Stimulated activated CD4-positive, alpha-beta T cell treated with anti-CD3 and anti-CD28 coated beads, Interleukin-2, amount 100 ng/mL, for 48 hours (primary cell): ENCODE measurements at places on chromosomes 5 and 9.

DNA sequence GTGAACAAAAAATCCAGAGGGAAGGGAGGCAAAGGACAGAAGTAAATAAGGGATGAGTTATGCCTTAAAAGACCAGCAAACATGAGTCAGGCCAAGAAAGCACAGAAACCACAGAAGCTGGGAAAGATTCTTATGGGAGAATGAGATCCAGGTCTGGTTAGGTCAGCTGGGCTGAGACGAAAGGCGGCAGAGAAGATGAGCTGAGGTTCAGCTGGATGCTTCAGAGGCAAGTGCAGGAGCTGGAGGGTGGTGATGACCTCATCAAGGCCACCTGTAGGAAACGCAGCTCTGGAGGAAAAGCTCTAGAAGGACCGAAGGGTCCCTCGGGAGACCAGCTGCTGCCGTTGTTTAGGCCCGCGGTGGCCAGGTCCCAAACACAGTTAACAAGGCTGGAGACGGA is 152.0 kb downstream of the MYO10 start:
- DNase-seq = no peak

DNA sequence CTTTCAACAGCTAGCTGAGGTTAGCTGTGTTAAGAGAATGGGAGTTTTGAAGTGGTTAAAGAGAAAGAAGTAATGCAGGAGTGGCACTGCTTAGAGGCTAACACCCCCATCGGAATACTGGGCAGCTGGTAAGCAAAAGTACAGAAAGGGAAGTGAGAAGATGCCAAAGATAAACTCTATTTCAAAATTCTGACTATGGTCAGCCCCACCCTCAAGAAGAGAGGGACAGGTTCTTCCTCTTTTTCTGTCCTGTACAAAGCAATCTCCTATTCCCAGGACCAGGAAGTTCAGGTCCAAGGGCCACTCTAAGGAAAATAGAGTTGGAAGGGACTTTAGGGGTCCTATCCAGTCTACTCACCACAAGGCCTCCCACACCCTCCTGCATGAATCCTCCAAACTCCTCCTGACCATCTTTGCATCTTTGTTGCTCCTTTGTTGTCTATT is 45.9 kb upstream of the JAK2 start:
- DNase-seq = no peak

- no peak for DNase-seq
Observed at GRCh38 chr9:27933210-27934025, 360.1 kb upstream of the C9orf72 start.

GRCh38 chr5:1192971-1193590 is 8.3 kb upstream of the SLC6A19 start:
- no peak for DNase-seq

DNA sequence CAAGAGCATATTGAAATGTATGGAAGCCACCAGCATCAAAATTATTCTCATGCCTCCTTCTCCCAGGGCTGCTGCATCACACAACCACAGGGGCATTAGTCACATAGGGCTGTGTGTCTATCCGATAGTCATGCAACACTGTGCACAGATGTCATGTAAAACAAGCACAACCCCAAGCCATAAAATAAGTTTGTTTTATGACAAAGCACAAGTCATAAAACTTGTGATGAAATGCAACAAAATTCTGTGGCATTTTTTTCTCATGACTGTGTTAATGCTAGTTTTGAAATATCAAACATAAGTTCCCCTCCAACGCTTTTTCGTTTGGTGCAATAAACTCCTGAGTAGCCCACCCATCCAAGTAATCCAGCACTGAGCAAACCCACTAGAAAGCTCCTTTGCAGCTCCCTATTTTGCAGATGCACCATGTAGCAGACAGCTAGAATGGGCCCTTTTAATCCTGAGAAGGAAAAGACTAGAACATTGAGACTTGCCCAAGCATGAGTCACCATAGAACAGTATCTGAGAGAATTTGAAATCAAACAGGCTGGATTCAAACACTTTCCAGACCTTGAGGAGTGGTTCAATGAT is 93.3 kb upstream of the ZNF366 start:
- no peak for DNase-seq

DNA sequence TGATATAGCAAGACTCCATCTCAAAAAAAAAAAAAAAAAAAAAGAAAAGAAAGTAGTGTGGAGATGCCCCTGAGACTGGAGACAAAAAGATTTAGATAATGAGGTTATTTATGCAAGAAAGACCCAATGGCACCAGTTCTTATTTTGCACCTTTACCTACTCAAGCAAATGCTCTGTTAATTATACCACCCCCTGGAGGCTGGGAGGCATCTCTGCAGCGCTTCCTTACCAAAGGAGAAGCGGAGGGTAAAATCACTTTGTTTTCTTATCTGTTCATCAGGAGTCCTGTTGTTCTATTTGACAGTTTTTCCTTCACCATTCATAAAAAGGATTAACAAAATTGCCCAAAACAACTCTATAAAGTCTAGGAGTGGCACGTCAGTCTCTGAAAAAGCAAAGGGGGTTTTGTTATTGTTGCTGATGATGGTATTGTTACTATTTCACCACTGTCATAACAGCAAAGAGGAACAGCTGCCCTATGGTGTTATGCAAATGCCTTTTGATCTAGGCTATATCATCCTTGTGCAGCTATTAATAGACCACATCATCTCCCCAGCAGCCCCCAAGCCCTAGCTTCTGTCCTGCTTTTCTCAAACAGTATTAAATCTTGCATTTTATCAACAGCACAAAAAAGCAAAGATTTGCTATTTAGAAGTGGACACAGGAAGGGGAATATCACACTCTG is 174.0 kb downstream of the PALM2AKAP2 start:
- DNase-seq = no peak
